Calu3 (cell line): ENCODE measurements at places on chromosomes 7 and 10. TPM values are rescaled to one million over a fixed set of nuclear protein-coding genes. Genes with fewer than 3 reads are reported as not detected.

DNA sequence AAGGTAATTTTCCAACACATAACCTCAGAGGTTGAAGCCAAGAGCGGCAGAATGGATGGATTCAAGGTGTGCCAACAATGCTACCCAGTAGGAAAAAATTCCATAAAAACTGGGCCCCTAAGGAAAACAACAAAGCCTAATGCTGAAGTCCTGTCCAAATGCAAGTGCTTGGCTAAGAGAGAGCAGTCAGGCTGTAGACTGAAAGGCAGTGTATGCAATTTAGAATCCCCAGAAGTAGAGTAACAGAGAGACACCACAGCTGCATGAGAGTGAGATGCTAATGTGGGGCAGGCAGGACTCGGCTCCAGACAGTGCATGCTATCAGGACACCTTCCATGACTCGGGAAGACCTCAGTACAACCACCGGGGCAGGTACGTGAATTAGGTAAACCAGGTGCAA, 124.5 kb downstream of the ZFAND4 start:
- DNase-seq: no peak
- no peak overlapping the region for H3K27ac ChIP-seq
- no peaks in the 10 kb centered on the region for H3K4me1 ChIP-seq

DNA sequence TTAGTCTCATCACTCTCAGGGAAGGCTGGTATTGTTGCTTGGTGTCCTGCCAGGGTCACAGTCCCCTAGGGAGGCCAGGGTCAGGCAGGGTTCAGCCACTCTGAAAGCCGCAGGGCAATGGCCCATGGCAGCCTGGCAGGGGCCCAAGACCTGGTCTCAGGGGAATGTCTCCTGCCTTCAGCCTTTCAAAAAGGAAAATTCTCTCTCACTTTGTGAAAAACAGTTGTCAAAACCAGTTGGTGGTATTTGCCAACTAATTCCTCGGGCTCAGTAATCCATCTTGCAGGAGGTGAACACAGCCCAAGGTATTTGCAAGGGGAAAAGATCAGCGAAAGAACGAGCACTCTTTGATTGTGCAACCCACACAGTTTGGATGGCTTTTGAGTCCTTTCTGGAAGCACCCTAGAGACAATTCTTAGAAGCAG, 101.5 kb downstream of the JCAD start:
- no peak overlapping the region for H3K27ac ChIP-seq
- peak; percentile 68 for DNase-seq
- H3K27me3 ChIP-seq: no peaks in the 10 kb centered on the region
- peaks cover 48% of the 10 kb centered on the region for H3K4me1 ChIP-seq
- peaks cover 3% of the 10 kb centered on the region for H3K36me3 ChIP-seq
- no peak overlapping the region for H3K4me3 ChIP-seq

LLCFC1 gene
- total RNA-seq: not detected in 2 replicates

MYOZ1 gene
- total RNA-seq: not detected in 2 replicates

DNA sequence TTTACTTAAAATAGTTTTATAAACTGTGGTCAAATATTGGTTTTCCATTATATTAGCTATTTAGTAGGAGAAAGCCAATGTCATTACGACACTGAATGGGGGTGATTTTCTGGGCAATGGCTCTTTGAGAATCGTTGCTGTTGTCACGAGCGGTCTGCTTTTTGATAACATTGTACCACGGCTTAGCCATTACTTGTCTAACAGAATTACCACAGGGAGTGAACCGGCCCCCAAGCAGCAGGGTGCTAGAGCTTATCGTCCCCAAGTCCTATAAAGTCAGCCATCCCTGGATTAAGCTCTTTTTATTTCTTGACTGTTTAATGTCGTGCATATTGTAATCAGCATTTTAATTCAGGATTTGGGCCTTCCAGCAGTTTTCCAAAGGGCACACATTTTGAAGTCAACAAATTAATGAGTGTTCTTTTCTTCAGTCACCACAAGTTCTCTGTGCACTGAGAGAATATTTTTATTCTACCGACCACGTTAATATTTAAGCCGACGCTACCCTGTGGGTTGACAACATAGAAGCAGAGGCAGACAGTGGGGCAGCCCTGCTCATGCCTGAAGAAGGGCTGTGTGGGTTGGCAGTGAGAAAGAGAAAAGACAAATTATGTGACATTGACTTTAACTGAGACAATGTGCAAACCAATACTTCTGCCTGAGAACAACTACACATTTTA, 125.8 kb downstream of the ICA1 start:
- no peak for DNase-seq
- H3K27me3 ChIP-seq: no peaks in the 10 kb centered on the region
- H3K4me1 ChIP-seq: no peaks in the 10 kb centered on the region
- H3K27ac ChIP-seq: no peak overlapping the region

- H3K27ac ChIP-seq: no peak within 1 kb of the TSS
- DNase-seq: peak; percentile 17
- peak within 1 kb of the TSS; percentile 72 for H3K4me3 ChIP-seq
Observed at GRCh38 chr7:97024209-97025129, at the start of gene DLX5. Gene DLX5, minus strand, starts transcription at chr7:97024831. Its CDS starts 208 bp downstream, at chr7:97024623.
